ENCODE measurements at places on chromosomes 5 and 9.

DNA sequence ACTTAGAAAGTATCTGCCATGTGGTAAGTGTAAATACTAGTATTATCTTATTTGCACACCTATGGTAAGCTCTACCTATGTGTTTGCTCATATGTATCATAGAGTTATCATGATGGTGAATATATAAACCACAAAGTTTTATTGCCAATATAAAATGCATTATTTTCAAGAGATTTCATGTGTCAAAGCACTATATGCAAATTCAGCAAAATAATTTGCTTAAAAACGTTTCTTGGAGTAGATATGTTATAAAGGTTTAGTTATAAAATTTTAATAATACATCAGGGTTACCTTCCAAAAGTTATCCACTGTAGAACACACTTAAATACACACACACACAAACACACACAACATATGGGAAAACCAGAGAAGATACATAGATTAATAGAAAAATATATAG is 1431.7 kb upstream of the C9orf72 start:
- DNase-seq = no peak

DNA sequence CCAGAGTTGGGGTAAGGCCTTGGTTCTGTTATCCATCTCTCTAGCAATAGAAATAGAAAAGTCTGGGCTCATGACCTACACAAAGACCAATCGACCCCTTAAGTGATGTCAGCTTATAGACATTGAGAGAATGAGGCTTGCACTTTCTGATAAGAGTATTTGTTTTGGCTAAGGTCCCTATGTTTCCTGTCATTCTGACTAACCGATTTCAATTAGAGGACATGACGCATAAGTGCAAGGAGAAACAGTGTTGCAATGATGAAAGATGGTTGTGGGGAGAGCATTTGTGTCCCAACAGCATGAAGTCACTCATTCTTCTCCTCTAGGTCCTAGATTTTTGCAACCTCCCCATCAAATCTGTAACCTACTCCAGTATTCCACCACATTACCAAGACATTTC is 255.1 kb downstream of the MAT2B start:
- DNase-seq = peak; percentile 66

GRCh38 chr5:174057206-174057605 is 11.7 kb downstream of the NSG2 start:
- DNase-seq = no peak

DNA sequence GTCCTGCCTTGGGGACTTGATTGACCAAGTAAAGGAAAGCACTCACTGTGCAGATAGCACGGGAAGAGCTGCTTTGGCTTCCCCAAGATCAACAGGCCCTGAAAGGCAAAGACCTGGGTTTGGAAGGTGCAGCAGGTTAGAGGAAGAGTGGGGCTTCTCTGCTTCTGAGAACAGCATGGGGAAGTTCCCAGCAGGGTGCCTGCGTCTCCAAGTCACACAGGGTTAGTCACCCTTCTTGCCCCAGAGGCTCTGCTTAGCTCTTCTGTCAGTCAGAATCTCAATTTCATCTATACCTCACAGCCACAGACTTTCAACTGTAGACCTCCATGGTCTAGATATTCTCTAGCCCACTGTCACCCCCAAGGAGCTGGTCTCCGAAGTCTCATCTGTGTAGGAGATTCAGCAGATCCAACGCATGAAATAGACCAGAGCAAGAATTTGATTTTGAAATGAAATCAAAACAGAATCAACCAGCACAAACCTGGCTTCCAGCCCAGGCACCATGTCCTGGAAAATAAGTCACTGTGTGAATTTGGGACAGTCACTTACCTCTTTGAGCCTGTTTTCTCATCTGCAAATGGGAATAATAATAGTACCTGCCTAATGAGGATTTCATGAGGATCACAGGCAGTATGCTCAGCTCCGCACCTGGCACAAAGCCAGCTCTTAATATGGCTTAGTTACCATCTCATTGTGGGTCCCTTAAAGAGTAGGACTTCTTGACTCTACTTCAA is 64.0 kb downstream of the SFXN1 start:
- DNase-seq = no peak

- DNase-seq = no peak
Observed at GRCh38 chr5:135339189-135339588, 59.8 kb downstream of the MACROH2A1 start.

- DNase-seq = no peak
Observed at GRCh38 chr9:37046683-37047082, 12.6 kb upstream of the PAX5 start.

GRCh38 chr5:151474799-151475198 is 27.4 kb downstream of the SLC36A1 start:
- DNase-seq = no peak

- DNase-seq = no peak
Observed at GRCh38 chr9:76026796-76027195, 136.3 kb downstream of the PCSK5 start.

- no peak for DNase-seq
Observed at GRCh38 chr9:117116084-117116483, 298.8 kb downstream of the ASTN2 start.

DNA sequence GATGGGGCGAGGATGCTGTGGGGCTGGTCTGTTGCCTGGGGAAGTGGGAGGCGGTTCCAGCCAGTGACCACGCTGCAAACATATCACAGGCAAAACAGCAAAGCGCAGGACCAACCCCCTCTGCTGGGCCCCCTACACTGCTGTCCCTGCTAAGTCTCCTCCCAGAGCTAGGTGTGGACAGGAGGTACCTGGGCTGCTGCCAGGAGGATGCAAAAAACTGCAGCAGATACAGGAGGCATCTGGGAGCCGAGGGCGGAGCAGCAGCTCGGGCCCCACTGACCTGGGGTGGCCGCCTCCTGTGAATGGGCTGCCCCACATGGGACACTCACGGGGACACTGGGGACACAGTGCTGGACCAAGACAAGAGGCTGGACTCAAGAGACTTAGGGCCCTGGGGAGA is 48.0 kb upstream of the PHYKPL start:
- DNase-seq = no peak

DNA sequence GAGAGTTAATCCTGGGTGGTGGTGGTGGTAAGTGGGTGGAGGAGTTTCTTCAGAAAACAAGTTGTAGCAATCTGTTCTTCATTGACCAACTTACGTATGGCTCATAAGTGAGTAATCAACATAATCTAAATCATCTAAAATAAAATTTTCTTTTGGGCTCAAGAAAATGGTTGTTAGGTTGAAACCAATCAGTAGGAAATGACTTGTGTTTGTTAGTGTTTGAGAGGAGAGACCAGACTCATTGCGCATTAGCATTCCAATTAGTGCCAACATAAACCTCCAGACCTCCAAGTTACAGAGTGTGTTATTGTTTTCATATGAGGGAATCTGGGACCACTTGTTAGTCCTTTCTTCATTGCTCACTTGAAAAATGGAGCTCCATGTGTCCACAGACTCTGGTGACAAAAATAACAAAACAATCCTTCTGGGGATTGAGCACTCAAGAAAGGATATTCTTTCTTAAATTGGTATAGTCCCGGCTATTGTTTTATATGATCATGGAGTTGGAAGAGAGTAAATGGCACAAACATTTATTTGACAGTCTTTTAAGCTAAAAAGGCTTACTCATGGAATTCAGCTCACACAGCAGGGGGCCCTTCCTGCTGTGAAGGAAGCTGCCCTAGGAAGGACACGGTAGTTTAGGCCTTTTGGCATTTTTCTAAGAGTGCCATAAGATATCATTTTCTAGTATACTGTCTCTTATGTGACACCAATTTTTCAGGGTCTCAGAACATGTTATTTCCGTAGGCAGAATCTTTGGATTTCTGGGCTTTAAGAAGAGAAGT is 441.1 kb downstream of the EBF1 start:
- no peak for DNase-seq

- DNase-seq = no peak
Observed at GRCh38 chr9:14907360-14907685, 2.9 kb downstream of the FREM1 start.

DNA sequence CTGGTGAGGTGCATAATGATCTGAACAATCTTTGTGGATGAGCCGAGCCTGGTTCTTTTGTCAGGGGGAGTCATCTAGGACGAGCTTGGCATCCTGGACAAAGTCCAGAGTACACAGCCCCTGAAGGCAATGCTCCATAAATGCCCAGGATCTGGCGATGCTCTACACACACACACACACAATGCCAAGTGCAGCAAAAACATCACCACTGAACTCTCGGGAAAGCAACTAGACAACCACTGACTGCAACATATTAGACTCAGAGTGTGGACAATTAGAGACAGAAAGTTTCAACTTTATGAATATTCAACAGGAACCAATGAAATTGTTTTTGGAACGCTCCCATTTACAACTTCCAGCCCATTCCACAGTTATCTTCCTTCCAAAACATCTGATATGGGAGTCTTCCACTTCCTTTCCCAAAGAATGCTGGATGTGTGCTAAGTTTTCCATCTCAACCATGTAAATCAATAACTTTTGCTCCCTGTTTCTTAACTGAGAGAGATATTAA is 227.6 kb upstream of the ANKRD55 start:
- DNase-seq = no peak

- no peak for DNase-seq
Observed at GRCh38 chr5:84816746-84817547, 432.3 kb upstream of the EDIL3 start.

GRCh38 chr9:135612981-135613910 is 26.1 kb downstream of the GLT6D1 start:
- DNase-seq = no peak

DNA sequence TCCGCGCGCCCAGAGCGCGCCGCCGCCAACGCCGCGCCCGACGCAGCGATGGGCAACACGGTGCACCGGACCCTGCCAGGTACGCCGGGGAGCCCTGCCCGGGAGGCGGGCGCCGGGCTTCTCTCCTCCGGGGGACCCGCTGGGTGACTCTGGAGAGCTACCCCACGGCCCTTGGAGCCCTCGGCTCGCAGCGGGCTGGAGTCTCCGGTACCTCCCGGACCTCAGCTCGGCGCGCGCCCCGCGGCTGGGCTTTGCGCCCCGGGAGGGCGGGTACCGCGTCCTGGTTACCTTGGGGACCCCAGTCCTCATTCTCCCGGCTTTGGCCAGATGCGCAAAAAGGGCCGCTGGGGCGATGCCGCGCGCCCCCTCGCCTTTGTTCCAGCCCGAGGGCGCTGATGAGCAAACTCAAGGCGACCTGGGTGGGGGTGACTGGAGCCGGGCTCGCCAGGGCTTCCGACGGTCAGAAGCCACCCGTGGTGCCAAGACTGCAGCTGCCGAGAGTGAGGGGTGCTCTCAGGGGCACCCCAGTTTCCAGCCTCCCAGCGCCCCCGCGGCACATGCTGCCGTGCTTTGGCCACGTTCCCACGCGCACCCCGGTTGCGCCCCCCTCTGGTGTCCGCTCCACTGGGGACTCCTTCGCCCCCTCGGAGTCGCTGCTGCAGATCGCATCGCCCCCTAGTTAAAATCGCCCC is 442 bp downstream of the NEURL1B start:
- no peak for DNase-seq

GRCh38 chr9:127778280-127779135 is at the start of gene SH2D3C:
Gene SH2D3C, minus strand, starts transcription at chr9:127778666. Its CDS starts 39 bp downstream, at chr9:127778627.
- no peak for DNase-seq

DNA sequence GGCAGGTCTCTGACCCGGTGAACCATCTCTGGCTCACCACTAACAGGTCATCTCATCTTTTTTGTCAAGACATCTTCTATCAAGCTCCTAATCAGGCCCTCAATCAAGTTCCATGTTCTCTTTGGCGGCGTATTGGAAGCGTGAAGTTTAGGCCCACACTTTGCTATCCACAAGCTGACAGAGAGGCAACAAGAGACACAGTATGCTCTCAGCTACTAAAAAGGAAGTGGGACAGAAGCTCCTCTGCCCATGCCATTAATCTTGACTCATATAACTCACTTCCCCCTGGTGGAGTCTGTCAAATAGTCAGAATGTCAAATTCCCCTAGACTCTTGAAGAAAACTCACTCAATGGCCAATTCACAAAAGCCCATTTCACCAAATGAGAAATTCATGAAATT is 77.6 kb upstream of the TMC1 start:
- DNase-seq = no peak

GRCh38 chr5:107313098-107313497 is 357.6 kb downstream of the EFNA5 start:
- no peak for DNase-seq

- no peak for DNase-seq
Observed at GRCh38 chr5:133809801-133810200, 158.6 kb downstream of the C5orf15 start.

Data from AG08396 (cell line).